ENCODE measurements at places on chromosomes 5 and 9.

DNA sequence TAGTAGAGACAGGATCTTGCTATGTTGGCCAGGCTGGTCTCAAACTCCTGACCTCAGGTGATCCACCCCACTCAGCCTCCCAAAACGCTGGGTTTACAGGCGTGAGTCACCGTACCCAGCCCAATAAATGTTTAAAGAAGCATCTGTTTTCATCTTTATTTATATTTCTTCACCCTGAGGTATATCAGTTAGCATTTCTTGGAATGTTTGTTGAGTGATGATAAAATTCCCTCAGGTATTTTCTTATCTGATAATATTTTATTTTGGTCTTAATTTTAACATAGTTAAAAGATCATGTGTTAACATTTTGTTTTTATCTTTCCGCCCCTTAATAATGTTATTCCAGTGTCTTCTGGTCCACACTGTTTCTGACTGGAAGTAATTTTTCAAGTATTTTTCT is 839.6 kb upstream of the CDH10 start:
- DNase-seq = no peak

DNA sequence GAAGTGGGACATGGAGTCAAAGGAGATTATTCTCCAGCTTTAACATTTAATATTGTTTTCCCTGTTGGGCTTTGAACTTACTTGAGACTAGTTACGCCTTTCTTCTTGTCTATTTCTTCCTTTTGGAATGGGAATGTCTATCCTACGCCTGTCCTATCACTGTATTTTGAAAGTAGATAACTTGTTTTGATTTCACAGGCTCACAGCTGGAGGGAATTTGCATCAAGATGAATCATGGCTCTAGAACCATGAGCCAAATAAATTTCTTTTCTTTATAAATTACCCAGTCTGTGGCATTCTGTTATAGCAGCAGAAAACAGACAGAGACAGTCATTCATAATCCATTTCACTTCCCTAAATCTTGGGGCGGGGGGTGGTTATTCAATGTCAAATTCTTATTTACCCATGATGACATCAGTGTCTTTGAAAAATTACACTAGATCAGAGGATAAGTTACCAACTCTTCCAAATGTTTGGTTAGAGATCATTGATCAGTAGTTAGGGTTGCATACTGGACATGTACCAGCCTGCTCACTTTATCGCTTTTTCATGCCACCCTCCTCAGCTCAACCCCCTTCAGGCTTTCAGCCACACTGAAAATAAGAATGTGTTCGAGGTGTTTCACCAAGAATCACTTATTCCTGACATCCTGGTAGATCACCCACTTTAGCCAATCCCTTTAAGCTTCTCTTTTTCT is 419.6 kb upstream of the PIK3R1 start:
- DNase-seq = no peak

DNA sequence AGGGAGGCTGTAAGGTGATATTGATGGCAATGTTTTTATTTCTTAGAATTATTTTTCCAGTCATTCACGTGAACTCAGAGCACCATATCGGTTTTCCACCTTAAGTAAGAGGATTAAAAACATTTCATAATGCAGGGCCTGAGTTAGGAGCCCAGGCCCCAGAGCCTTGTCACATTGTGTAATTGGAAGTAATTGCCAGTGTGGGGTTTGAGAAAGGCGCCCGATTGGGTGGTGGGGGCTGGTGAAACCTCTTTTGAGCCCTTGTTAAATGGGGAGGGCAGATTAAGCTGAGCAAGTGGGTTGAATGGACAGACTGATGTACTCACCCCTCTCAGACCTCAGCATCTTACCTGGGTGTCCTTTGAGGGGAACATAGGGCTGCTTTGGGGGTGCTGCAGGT is 116.7 kb upstream of the PITX1 start:
- DNase-seq = no peak

- DNase-seq = no peak
These were observed 21.7 kb downstream of the MED10 start for GRCh38 chr5:6356578-6357164.

DNA sequence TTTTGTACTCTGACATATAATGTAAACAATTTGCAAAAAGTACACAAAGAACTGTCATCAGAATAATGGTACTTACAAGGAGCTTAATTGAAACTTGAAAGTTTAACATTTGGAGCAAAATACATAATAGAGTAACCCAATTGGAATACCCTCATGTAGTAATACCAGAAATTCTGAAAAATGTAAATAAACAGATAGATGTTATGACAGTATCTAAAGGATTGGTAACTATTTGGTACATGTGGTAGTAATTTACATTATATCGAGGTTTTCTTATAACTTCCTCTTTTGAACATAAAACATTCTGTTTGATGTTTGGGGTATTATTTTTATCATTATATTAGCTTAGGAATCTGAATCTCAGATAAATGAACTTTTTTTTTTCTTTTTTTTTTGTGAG is 211.7 kb upstream of the ELL2 start:
- DNase-seq = no peak

GRCh38 chr5:125564317-125564975 is 818.0 kb upstream of the ZNF608 start:
- no peak for DNase-seq

DNA sequence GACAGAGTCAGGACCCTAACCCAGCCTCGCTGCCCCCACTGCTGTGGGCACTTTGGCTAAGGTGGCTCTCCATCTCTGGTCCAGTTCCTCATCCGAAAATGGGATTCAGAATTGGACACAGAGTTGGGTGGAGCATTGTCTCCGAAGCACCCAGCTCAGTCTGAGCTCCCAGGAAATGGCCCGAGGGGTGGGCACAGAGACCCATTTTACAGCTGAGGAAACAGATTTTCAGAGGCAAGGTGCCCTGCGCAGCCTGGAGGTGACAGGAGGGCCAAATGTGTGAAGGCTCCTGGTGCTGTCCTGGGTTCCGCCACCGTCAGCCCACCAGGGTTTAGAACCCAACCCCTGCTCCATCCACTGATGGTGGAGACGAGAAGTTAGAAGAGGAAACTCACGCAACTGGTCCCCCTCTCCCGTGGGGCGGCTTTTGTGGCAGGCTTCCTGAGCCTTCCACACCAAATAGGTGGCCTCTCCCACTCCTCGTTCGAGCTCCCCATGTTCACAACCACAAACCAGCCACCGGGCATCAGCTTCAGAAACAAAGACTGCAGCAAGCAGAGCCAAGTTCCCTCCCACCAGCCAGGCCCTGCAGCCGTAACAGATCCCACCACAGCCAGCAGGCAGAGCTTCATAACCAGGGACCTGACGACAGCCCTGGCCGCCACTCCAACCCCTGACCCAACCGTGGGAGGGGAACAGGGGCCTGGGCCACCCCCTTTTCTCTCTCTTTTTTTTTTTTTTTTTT is 90.9 kb upstream of the LMX1B start:
- no peak for DNase-seq

- no peak for DNase-seq
These were observed 60.6 kb downstream of the ENTREP1 start for GRCh38 chr9:69385581-69386033.
